ENCODE measurements at places on chromosomes 4 and X. TPM values are rescaled to one million over a fixed set of nuclear protein-coding genes. Genes with fewer than 3 reads are reported as not detected.

The NAA11 gene
- not detected for polyA plus RNA-seq

DNA sequence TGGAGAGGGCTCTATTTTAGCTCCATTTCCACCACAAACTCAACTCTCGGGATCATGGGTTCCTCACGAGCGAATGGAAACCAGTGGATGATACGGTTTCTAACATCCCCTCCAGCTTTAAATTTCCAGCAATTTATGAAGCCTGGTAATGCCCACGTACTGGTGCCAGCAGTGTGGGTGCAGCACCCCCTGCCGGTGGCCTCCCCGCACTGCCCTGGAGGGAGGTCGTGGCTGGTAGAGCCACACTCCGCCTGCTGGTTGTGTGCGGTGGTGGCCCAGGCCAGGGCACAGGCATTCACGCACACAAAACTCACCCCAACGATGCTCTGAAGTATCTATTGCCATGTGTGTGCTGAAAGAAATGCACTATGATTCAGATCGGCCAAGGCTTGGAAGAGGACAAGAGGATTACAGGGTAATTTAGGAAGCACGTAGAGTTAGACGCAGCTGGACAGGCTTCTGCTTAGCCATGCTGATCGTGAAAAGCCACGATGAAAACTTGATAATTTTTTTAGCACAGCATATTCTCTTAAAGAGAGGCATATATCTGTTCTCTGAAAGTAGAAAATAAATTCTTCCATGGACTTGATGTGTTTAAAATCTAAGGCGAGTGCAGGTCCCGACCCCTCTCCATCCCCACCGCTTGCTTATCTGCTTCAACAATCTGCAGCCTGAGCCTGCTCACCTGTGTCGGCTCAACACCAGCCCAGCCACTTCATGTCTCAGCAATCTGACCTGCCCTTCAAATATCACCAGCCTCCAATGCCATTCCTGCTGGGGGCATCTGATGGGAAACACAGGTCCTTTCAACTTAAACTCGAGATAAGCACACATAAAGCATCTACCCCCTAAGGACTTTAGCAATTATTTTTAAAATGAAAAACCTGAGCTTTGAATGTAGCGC lies 59.1 kb downstream of the SCD5 start:
- DNase-seq = peak; percentile 66

DNA sequence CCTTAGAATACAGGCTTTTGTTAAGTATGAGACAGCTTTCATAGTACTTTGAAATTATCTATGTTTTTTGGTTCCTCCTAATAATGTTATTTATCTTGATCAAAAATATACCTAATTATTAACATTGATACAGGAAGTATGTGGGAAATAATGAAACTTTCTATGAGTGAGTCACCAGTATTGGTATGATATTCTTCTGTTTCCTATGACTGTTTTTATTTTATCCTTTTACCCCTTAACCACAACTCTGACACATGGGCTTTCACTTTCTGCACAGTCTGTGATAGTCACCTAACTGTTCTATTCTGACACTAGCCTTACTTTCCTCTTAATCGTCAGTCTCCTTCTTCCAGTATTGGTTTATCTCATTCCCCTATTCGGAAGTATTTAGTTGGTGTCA lies 4.7 kb downstream of the THAP9 start:
- peak; percentile 68 for DNase-seq

- DNase-seq = no peak
Observed at GRCh38 chr4:55560096-55560495, 13.4 kb upstream of the CLOCK start.

GRCh38 chr4:70000711-70001110 lies 4.9 kb downstream of the STATH start:
- DNase-seq = no peak

DNA sequence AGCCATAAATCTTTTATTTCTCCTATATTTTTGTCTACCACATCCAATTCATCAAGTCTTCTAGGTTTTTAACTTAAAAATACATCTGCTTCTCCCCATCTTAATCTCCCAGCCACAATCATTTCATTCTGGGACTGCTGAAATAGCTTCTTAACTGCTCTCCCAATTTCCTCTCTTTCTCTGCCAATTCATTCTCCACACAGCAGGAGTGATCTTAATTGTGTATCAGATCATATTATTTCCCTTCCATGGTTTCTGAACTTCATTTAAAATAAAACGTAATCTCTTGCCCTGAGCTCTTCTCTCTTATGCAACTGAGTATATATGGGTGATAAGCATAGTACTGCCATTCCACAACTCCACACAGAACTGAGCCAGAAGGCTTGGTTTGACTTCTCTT lies 69.4 kb downstream of the IQCM start:
- no peak for DNase-seq
